ENCODE measurements at places on chromosomes 3 and 15.

DNA sequence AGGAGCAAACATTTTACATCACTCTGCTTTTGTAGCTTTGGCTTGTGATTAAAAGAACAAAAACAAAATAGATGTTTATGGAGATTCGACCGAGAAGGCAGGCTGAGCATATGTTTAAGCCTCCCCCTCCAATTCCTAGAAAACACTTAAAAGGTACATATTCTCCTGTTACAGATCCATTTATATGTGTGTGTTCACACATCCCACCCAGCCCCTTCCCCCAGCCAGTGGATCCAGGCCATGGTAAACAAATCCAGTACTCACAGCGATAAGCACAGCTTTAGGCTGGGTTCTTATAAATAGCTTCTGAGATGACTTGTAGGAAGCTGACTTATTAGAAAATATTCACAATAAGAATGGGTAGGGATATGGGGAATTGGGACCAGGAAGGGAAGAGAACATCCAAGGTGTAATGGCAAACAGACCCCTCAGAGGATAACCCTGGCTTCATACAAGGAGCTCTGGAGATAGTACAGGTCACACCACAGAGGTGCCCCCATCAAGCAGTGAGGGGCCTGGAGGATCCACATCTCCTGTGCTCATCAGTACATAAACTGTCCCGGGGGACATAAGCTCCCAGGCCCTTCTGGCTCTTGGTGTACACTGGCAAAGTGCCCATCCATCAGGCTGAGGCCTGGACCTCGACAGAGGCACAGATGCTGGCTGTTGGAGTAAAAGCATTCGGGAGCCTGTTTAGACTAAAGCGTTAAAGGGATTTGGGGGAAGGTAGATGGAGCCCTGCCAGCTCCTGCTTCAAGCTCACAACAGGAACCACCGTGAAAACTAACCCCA is 70.0 kb upstream of the UBE2E1 start:
- DNase-seq, result no peak

DNA sequence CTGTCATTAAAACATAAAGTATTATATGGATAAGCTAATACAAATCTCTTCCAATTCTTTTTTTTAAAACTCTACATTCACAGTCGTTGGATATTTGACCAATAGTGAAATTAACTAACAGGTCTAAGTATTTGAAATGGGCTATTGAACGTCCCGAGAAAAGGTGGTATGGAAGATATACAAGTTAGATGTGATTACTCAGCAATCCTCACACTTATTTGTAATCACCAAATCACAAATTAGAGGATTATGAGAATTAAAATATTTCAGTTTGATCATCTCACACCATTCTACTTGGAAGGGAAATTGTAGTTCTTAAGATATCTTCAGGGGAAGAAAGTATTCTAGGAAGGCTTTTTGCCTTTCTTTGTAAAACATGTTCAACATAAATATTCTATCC is 60.5 kb downstream of the GAP43 start:
- DNase-seq, result no peak

- DNase-seq, result no peak
These were observed 69.8 kb downstream of the FGF7 start for GRCh38 chr15:49492830-49493229.

DNA sequence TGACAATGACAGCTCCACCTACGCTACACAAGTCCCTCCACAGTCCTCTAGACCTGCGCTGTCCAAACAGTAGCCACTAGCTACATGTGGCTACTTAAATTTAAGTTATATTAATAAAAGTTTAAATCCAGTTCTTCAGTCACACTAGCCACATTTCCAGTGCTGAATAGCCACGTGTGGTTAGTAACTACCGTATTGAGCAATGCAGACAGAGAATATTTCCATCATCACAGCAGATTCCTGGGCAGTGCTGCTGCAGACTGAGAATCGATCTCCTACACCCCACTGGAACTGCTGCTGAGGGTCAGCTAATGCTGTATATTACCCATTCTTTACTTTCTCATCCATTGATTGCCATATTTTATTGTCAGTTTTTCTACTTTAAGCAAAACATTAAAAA is 40.9 kb downstream of the HDC start:
- no peak for DNase-seq

GRCh38 chr3:144252896-144253295 is 281.3 kb downstream of the DIPK2A start:
- DNase-seq, result no peak

GRCh38 chr3:31081018-31081662 is 186.7 kb upstream of the GADL1 start:
- DNase-seq, result no peak

GRCh38 chr15:72982714-72983113 is 69.5 kb upstream of the NEO1 start:
- no peak for DNase-seq

GRCh38 chr3:55546866-55547669 is 60.0 kb upstream of the WNT5A start:
- no peak for DNase-seq

DNA sequence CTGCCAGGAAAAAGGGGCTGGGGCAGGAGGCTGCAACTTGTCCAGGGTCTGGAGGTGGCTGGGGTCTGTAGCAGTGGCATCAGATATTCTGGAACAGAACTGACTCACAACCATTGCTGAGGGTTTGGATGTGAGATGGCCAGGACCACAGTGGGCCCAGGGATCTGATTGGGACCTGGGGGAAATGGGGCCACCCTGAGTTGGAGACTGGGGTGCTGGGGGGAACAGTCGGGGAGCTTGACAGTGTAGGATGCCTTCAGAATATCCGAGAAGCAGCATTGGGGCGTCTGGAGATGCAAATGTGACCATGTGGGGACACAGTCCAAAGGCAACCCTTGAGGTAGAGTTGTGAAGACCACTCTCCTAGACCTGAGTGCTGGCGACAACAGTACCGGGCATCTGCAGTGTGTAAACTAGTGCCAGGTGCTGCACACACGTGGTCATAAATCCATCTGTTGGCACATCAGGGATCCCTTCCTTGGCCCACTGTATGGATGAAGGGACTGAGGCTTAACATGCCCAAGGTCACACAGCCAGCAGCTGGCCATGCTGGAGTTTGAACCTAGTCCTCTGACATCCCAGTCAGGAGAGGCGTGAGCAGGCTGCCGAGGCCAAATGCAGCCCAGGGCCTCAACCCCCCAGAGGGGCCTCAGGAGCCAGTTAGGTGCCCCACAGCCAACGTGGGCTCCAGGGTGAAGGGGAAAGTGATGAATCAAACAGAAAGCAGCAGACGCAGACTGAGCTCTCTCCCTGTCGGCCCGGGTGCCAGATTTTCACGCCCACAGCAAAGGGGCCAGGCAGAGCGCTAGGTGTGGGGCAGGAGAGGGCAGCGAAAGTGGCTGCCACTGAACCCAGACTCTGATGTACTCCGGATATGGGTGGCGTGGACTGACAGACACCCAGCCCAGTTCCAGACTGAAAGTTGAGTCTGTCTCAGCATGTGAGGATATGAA is 18.8 kb downstream of the HEMK1 start:
- no peak for DNase-seq

- no peak for DNase-seq
These were observed 98.5 kb upstream of the MME start for GRCh38 chr3:154981664-154982063.

- peak; percentile 26 for DNase-seq
These were observed 539.0 kb downstream of the FGF12 start for GRCh38 chr3:192188218-192188835.

DNA sequence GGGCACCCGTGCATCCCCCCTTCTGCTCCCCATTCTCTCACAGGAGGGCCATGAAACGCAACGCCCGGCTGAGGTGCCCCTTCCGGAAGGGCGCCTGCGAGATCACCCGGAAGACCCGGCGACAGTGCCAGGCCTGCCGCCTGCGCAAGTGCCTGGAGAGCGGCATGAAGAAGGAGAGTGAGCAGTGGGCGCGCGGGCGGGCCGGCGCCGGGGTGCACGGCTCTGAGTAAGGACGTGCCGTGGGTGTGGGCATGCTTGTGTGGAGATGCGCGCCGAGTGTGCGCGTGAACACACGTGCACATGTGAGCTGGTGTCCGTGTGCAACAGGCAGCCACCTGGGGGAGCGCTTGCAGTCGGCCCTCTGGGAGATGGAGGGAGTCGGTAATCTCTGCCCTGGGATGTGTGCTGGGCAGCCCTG is 28.1 kb downstream of the NR1I2 start:
- peak; percentile 43 for DNase-seq

DNA sequence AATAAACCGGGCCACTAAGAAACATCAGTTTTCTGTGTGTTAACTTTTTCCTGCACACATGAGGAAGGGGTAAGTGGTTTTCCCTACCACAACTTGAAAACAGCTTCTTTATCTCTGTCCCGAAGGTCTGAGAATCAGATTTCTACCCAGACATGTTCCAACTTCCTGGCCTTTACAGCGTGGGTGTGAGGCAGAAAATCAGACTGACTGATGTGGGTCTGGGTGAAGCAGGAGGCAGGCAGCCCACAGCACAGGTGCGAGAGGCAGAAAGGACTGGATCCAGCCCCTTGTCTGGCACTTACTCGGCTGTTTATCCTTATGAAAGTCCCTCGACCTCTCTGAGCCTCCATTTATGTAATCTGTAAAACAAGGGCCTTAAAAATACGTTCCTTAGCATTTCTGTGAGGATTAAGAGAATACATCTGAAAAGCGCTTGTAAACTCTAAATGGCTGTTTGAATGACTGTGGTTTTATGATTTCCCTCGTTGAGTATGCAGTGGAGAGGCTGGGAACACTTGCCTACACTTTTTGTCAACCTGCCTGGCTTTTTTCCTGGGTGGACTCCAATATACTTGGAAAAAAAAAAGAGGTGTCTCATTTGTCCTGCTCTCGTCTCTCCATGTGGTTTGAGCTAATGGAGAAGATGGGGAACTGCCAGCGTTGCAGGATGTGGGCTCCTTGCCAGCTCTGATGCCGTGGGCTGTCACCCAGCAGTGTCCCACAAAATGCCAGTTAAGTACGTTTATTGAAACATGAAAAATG is 3.1 kb downstream of the AGBL1 start:
- no peak for DNase-seq

- DNase-seq, result peak; percentile 17
These were observed 1.8 kb downstream of the ANP32A start for GRCh38 chr15:68818769-68819494.

- DNase-seq, result no peak
These were observed 259.9 kb upstream of the KCNH8 start for GRCh38 chr3:18888370-18888769.

DNA sequence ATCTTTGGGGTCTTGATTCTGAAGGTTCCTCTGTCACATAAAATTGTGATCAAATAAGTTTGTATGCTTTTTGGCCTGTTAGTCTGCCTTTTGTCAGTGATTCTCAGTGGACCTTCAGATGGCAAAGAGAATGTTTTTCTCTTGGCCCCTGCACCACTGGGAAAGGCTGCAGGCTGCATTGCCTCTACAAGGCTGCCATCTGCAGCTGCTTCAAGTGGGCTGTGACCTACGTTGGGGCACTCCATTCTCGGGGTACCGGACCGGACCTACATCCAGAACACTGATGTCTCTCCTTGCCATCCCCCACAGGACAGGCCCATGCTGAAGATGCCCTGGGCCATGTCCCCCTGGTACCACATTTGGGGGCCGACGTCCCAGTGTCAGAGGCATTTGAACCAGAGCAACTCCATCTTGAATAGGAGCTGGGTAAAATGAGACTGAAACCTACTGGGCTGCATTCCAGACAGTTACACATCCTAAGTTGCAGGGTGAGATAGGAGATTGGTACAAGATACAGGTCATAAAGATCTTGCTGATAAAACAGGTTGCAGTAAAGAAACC is 37.5 kb upstream of the MFGE8 start:
- no peak for DNase-seq

- DNase-seq, result no peak
These were observed 51.5 kb upstream of the UBP1 start for GRCh38 chr3:33491721-33492120.

Measured in CD4-positive, alpha-beta T cell (primary cell).